Ovary (tissue), 10 donors: ENCODE measurements at places on chromosomes 4 and X.

GRCh38 chr4:16993956-16994840, 95.8 kb upstream of the LDB2 start:
- no peak for DNase-seq

GRCh38 chrX:138345801-138346200, 365.7 kb downstream of the FGF13 start:
- DNase-seq = no peak

DNA sequence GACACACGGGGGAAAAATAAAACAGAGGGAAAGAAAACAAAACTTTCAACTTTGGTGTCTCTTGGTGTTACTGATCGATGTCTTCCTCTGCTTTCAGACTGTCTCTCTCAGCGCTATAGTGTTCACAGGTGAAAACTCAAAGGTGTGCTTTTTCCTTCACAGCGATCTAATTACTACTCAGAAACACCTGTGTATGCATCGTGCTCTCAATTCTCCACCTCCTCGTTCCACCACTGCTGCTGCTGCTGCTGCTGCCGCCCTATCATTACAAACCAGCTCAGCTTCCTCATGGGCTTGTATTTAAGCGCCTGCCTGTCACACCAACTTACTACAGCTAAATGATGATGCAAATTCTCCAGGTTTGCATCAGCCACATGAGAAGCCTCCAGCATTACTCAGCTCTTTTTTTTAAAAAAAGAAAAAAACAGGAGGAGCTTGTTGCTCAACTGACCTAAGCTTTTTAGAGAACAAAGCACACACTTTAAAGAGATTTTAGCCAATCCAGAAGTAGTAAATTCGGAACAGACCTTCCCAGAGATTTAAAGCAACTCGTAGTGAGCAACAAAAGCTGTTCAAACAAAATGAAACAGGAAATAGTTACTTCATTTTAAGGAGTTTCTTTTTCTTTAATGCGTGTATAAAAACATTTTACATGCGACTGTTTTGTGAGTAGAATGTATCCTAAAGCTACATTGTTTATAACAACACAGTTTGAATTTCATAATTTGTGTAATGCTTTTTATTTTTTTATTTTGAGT, at the start of gene SLC7A11:
TSS of gene SLC7A11 (minus strand) at position 274 of the 758 bp plus-strand sequence. CDS start 280 bp downstream, outside the sequence.
- DNase-seq = no peak

- DNase-seq = no peak
Observed at GRCh38 chr4:35604252-35604651, 640.1 kb downstream of the ARAP2 start.

DNA sequence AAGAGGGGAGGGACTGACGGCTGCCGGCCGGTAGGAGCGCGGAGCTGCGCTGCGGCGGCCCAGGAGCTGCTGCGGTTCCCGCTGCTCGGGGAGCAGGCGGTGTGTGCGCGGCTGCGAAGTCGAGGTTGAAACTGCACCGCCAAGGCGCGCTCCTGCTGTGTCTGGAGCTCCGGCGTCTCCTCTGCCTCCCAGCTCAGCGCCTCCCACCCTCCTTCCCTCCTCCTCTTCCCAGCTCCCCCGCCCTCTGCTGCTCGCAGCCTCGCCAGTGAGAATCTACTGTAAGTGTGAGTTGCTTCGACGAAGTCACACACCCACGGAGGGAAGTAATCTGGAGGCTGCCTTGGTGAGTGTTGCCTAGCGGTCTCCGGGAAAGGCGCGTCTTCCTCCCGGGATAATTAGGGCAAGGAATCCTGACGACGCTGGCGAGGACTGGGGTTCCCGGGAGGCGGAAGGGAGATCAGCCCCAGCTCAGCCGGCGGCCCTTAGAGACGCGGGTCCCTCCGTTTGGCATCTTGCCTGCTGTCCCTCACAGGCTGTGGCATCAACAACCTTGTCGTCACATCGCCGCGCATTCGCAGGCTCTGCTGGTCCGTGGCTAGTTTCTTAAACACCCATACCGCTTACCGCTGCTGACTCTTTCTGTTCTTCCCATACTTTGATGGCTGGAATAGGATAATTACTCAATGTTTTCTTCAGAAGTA, at the start of gene EPHA5:
TSS of gene EPHA5 (minus strand) at position 159 of the 701 bp plus-strand sequence. CDS start 747 bp downstream, outside the sequence.
- peak; percentile 74 for DNase-seq

GRCh38 chr4:128942607-128943006, 133.1 kb downstream of the JADE1 start:
- no peak for DNase-seq

- DNase-seq = no peak
Observed at GRCh38 chr4:147340111-147340510, 140.8 kb upstream of the EDNRA start.

DNA sequence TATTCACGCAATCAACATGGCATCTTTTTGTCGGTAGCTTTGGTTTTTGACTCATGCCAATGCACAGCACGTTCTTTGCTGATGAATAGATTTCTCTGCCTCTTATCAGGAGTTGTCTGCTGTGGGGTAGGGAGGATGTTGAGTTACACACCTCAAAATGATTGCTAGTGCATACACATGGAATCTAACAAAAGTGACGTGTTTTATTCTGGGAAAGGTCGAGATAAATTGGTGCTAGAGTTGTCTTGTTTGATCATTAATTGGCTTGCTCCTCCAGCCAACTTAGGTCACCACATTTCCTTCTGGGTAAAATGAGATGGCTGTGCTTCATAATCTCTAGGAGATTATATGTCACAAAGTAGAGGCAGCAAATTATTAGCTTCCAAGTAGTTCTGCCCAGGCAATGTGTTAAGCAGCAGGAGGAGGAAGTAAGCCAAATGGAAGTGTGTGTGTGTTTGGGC, 3.9 kb downstream of the RAB9A start:
- no peak for DNase-seq

- DNase-seq = no peak
Observed at GRCh38 chr4:115489279-115489678, 375.9 kb upstream of the NDST4 start.

- no peak for DNase-seq
Observed at GRCh38 chr4:74014332-74014731, 15.9 kb upstream of the CXCL5 start.

GRCh38 chrX:153549807-153550206, 32.4 kb downstream of the ATP2B3 start:
- no peak for DNase-seq

DNA sequence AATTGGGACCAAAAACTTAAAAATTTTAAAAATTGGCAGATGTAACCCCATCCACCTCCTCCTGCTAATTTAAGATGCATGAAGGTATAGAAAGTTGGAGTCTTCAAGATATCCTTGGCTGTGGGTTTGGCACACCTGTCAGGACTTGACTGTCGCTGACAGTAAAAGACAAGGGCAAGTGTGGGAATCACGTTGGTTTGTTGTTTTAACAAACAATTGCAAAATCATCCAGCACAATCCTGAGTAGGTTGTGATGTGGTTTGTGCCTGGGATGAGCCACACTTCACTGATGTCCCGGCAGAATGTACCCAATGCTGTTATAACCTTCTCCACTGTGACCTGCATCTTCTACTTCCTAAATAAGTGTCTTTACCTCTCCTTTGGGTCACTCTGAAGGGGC, 24.0 kb downstream of the HOPX start:
- no peak for DNase-seq

DNA sequence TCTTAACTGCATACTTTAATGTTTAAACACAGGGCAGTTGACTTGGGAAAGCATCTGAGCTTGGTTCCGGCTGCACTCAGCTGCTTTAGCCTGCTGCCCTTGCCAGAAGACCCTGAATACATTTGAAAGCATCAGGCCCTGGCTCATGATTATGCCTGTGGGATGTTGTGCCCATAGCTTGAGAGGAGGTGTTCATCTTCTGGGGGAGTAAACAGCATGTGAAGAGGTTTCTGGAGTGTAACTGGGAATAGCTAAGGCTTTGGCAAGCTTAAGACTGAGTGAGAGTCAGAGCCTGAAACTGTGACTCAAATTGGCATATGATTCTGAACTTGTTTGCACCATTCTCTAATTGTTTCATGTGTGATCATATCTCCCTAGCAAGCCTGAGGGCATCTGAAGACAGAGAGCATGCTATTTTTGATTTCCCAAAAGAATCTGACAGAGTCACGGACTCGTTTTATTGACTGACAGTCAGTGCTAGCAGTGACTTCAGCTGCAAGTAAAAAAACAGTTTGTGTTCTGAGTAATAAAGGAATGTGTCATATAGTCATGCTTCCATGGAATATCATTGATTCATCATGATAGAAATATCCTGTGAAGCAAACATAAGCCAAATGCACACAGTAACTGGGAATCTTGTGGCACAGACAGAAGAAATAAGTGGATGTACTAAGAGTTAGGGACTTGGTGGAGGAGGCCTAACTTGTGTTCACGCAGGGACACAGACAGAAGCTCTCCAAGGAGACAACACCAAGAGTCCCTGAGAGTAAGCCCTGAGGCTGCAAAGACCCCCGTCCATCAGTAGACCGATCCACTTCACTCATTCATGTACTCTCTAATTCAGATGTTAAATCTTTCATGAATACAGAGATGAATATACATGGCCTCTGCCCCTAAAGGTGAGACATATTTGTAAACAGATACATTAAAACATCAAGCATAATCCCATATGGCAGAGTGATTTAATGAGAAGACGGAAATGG, 100.7 kb downstream of the SYNPO2 start:
- no peak for DNase-seq

GRCh38 chr4:147365396-147365795, 115.5 kb upstream of the EDNRA start:
- no peak for DNase-seq

- DNase-seq = no peak
Observed at GRCh38 chr4:3245676-3246075, 3.3 kb upstream of the MSANTD1 start.

GRCh38 chr4:121943941-121944340, 7.9 kb downstream of the TRPC3 start:
- no peak for DNase-seq

DNA sequence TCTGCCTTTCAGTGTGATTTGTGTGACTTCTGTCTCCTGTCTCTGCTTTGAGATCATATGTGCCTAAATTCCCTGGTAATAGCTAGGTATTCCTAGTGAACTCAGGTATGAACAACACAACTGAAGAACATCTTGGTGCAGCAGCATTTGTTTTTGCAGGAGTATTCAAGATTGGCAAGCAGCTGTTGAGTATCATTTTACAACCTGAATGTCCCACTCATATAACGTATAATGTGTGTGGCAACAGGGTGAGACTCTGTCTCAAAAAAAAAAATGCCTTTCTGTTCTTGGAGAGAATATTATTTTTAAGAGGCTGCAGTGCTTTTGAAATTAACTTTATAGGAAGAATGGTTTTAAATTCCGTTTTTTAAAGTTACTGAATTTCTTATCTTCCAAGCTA, 7.7 kb downstream of the LSM6 start:
- no peak for DNase-seq

DNA sequence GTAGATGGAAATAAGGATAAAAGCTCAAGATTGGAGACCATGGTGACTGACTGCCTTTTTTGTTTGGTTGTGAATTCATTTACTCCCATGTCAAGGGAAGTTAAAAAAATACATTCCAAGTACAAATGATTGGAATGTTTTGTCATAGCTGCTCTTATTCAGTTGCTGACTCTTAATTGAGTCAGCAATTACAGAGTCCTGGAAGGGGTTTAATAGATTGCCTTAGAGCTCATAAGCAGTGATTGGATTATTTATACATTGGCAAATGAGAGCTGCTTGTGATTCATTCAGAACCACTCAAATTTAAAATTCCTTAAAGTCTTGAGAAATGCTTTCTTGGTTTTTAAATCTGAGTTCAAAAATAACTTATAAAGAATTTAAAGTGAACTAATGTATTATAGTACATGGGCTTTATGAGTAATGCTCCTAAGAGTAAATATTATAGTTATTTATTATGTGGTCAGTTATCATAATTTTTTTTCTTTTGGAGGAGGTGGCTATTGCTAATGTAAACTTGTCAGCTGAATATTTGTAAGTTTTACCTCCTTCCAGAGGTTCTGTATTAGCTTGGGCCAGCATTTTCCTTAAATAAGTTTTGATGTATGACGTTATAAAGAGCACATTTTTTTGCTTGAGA, 13.6 kb downstream of the JADE1 start:
- no peak for DNase-seq

- DNase-seq = no peak
Observed at GRCh38 chr4:60133375-60133774, 1066.8 kb upstream of the ADGRL3 start.

DNA sequence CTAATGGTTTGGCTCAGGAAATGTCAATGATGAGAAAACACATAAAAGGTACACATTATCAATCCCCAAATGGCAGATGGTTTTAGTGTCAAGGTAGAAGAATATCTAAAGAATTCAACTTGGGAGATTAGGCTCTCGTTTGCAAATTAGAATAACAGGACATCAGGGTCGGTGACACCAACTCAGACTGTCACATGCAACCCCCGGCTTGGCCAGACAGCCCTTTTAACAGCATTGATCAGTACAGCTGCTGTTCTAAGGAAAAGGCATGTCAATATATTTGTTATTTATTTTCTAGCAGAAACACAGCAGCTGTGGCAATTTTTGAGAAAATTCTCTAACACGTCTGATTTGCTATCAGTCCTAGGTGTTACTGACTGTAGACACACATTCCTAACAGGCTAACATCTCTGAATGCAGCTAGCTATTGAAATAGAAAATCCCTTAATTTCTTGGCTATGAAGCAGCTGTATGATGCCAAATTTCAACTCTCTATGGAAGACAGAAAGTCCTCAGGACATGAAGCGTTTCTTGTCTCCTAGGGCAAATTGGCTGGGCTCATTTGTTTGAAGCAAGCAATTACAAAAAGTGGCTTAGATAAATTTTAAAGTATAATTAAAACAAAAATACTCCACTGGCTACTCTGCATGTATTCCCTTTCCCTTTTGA, 269.0 kb upstream of the CXXC4 start:
- no peak for DNase-seq

DNA sequence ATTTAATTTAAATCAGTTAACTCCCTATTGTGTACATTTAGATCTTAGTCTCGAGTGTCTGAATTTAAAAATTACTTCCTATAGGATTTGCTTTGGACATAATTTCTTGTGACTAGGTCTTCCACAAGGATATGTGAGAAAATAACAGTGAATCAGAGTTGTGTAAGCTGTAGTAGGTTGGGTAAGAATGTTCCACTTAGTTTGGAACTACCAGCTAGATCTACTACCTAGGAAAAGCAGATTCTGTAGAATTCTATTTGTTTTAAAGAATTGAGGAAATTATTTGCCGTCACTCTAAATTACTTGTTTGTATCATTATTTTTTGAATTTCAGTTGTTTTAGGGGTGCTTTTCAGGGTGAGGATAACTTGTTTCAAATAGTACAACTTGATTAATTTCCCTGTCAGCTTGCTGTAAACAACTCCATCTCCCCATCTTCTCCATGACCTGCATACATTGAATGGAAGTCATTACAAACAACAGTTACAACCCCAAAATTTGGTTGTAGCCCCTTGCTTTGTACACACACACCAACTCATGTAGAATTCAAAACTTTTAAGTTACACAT, 1.3 kb downstream of the MTHFD2L start:
- DNase-seq = no peak

DNA sequence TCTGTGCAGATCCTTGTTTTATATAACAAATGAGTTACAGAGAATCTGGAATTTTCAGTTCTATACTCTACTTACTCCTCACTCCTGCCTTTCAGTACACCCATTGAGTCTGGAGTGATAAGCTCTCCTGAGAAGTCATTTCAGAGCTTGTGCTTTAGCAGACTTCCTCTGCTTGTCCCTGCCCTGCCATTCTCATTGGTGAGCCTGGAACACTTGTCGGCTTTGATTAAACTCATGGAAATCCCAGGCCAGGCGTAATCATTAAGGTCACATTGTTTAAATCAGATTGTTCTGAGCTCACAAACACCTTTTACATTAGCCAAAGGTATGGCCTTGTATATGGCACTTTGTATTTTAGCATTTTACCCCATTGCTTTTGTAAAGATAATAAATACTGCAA, 102.7 kb downstream of the CNKSR2 start:
- DNase-seq = no peak

- DNase-seq = no peak
Observed at GRCh38 chrX:70509078-70509477, 64.4 kb downstream of the DLG3 start.
